Effector memory CD4-positive, alpha-beta T cell (primary cell): ENCODE measurements at places on chromosomes 16 and 17.

DNA sequence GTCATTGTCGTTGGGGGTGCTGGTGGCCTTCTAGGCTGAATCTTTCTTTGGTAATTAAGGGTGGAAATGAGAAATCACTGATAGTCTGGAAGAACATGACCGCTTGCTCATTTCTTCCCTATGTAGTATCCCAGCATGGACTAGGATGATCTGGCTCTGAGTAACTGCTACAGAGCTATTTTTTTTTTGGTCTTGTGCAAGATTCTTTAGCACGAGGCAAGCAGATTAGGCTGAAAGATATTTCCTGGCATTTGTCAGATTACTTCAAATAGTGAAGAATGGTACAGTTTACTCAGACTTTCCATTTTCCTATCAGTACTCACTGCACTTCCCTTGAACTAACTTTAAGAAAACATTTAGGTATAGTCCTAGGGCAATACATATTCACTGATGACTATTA is 89.0 kb downstream of the SYCE1L start:
- DNase-seq, result no peak

DNA sequence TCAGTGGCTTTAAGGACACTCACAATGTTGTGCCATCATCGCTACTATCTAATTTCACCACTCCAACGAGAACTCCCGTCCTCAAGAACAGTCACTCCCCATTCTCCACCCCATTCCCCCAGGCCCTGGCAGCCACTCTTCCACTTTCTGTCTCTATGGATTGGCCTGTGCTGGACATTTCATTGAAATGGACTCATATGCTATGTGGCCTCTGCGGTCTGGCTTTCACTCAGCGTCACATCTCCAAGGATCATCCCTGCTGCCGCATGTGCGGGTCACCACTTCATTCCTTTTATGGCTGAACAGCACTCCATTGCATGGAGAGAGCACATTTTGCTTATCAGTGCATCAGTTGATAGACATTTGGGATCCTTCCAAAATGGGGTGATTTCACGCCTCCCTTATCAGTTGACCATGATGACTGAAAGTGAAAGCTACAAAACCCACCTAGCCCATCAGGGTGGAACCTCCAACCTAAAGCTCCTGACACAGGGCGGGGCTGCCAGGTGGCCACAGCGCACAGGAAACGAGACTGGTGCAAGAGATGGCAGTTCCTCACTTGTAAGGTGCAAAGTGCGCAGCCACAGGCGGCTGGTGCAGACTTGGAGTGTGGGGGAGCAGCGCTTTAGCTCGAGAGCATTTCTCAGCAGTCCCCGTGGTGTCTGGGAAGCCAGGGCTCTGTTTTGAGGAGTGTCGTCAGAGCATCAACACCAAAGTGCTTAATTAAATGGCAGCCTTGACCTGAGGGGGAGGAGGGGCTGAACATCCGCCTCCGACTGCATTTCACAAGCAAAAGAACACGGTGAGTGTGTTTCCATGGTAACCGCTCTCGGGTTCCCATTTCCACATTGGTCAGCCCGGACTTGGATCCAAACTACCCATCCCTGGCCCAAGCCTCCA is 23.8 kb downstream of the COTL1 start:
- DNase-seq, result peak; percentile 82

- DNase-seq, result no peak
Measured at GRCh38 chr17:55149485-55149884, 115.3 kb upstream of the HLF start.

DNA sequence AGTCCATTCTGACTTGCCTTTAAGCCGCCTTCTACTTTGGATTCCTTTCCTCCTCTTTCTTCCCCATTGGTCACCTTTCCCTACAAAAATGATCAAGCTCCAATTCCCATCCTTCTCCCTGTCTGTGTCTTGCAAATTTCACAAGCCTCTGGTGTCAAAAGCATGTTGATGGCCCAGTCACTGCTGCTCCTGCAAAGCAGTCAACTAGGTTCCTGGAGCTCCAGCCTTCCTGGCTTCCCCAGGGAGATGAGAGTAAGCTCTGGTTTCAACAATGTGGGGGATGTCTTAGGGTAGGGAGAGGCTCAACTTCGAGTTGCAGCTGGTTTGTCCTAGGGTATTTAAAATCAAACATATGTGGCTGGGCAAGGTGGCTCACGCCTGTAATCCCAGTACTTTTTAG is 36.1 kb upstream of the HELZ start:
- no peak for DNase-seq

- DNase-seq, result no peak
Measured at GRCh38 chr17:50394711-50395110, 2.6 kb downstream of the LRRC59 start.

DNA sequence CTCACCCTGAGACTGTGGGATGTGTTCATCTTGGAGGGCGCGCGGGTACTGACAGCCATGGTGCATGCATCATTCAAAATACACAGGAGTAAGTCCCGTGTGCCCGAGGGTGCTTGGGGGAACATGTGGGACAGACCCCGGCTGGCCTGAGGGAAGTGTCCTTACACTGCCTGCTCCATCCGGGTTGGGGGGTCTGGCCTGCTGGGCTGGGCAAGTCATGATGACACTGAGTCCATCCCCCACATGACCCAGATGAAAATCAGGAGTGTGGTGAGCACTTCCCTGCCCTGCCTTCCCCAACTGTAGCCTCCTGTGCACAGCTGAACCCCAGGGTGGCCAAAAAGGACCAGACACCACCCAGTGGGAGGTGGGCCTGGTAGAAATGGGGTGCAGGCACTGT is 10.8 kb downstream of the TBC1D26 start:
- no peak for DNase-seq

DNA sequence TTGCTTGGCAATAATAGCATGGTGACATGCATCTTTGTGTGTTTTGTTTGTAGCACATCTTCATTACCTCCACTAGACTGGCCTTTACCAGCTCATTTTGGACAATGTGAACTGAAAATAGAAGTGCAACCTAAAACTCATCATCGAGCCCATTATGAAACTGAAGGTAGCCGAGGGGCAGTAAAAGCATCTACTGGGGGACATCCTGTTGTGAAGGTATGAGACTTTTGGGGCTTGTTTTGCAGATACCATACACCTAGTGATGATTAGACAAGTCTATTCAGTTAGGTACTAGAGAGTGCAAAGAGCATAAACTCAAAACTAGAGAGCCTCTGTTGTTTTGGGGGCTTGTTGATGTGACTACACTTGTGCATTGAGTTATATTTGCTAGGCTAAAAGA is 41.2 kb downstream of the NFATC3 start:
- DNase-seq, result no peak

GRCh38 chr16:59658572-59658971 is 924.5 kb upstream of the GOT2 start:
- no peak for DNase-seq

DNA sequence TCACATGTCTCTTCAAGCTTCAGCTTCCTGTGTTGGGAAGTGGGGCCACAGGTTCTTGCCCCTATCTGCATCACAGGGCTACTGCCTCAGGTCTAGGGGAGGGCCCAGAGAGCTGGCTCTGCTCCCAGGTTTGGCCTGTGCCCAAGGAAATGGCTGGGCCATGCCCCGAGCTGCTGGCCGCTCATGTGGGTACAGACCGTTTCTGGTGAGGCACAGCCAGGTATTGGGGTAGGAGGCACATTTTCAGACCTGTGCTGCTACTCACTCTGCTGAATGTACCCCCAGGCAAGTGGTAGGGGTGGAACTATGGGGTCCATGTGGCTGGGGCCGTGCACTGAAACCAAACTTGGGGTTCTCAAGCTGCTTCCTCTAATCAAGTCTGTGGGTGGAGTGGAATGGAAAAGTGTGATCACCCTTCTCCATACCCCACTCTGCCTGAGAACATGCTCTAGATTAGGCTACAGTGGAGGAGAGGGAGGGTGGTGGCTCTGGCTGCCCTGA is 4.6 kb downstream of the GAS2L2 start:
- no peak for DNase-seq

- DNase-seq, result no peak
Measured at GRCh38 chr16:9370061-9370491, 278.6 kb downstream of the HAPSTR1 start.

DNA sequence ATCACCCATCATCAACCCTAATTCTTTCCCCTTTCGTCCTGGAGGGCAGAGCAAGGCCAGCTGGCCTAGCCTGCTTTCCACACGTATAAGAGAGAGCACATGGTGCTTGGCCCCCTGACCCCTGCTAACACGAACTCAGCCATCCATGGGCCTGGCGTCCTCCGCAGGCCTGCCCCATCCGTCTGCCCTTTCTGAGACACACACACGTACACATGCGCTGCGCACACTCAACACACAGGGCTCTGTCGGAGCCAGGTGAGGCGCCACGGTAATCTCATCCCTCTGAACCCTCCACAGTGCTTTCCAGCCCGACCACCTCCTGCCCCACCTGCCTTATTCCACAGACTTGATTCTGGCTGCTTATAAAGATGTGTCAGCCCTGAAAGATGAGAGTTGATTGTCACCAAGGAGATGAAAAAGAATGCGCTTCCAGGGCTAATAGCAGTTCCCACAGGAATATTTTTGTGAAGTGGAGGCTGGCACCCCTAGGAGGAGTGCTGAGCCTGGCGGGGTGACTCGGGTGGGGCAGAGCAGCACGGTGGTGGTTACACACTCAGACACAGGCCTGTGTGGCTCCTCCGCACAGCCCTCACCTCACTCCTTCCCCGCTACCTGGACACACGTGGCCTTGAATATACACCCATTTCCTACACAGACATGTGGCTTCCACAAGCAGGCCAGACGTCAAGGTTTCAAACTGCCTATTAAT is 228.1 kb downstream of the NTN1 start:
- DNase-seq, result no peak

DNA sequence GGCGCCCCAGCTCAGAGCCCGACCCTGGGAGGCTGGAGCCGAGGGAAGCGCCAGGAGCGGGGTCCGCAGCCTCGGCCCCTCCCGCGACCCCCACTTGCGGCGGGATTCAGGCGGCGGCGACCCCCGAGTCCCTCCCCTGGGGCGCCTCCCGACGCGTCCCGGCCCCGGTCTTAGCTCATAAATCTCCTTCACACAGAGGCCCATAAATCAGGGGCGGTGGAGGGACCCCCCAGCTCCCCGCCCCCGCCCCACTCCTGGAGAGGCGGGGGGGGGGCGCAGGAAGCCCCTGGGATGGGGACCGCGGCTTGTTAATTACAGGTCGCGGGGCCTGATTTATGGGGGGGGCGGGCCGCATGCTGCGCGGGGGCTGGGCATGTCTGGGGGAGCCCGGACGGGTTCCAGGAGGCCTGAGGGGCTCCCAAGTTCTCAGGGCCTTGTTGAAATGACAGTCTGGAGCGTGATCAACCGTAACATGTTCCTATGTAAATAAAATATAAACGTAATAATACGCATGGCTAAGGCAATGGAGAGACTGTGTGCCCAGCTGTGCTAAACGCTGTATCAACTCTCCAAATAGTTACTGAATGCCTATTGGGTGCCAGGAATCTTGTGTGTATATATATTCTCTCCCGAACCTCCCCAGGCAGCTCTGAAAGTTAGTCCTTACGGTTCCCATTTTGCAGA is 10.0 kb upstream of the BHLHA9 start:
- no peak for DNase-seq

- peak; percentile 37 for DNase-seq
Measured at GRCh38 chr17:42337442-42337841, 49.1 kb downstream of the STAT5A start.

- no peak for DNase-seq
Measured at GRCh38 chr17:28076144-28076543, 33.7 kb downstream of the NLK start.

- DNase-seq, result no peak
Measured at GRCh38 chr16:55480228-55480655, 1.2 kb downstream of the MMP2 start.

GRCh38 chr17:61492759-61493526 is 40.7 kb downstream of the TBX4 start:
- no peak for DNase-seq

DNA sequence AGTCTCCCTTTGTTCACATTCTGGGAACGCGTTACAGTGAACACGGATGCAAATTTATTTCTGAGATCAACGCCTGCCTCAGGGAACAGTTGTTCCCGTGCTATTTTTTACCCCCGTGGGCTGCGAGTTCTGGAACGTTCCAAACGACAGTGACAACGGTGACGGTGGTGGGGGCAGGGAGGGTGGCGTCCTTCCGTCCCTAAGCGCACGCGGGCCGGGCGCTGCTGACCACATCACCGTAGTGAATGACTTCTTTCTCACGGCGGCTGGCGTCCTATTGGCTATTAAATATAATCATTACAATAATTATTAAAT is 45.1 kb upstream of the SSTR5 start:
- DNase-seq, result no peak

DNA sequence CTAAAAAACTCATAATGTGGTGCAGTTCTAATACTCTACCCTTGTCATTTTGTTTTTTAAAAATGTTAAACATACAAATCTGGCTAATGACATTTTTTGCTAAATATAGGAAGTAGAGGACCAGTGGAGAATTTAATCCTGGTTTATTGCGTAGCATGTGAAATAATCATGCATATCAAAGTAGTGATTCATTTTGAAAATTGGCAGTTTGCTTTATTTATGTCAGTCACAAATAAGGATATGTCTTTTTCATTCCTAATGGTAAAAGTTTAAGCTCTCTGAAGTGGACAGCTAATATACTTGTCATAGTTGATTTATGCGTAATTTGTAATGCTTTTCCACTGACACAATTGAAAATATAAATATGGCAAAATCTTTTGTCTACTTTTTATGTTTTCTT is 224.2 kb downstream of the BCAS3 start:
- DNase-seq, result no peak

DNA sequence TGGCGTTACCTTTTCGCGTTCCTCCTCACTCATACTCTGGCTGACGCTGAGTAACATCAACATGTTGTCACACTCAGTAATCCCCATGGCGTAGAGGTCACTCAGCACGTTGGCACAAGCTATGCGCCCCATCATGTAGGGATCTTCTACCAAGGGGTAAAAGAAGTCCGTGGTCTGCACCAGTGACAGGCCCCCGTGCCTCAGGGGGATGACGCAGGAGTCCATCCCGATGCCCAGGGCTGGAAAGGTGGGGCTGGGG is 596 bp downstream of the SEPHS2 start:
- DNase-seq, result no peak

DNA sequence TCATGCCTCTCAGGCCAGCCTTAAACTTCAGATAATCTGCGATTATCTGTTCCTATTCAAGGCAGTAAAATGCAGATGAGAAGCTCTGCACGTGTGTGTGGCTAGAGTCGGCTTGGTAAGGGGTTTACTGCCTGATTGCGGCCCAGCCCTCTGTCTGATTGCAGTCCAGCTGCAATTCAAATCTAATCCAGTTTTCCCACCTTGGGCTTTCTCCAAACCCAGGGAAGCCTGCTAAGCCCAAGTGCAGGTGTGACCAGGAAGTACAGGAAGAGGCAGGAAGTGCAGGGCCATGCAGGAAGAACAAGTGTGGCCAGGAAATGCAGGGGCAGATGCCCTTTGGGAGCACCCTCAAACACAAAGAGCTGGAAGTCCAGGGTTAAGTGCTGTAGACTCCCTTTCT is 314.9 kb downstream of the CEP112 start:
- no peak for DNase-seq

- DNase-seq, result no peak
Measured at GRCh38 chr17:18129041-18129502, 20.5 kb downstream of the MYO15A start.

GRCh38 chr17:83075270-83075880 is 4.0 kb upstream of the METRNL start:
- no peak for DNase-seq

- no peak for DNase-seq
Measured at GRCh38 chr17:41539979-41540701, 12.0 kb upstream of the KRT19 start.

GRCh38 chr16:53713403-53714204 is 9.6 kb downstream of the FTO start:
- no peak for DNase-seq

- DNase-seq, result no peak
Measured at GRCh38 chr17:21843318-21843865, 151.1 kb downstream of the KCNJ18 start.

GRCh38 chr16:74573622-74574021 is 33.3 kb downstream of the GLG1 start:
- no peak for DNase-seq
